Activated naive CD4-positive, alpha-beta T cell treated with anti-CD3 and anti-CD28 coated beads, Interleukin-2, amount 10 ng/mL, durations not matched to agents 7 days and 5 days (primary cell): ENCODE measurements at places on chromosomes 7 and 10.

GRCh38 chr7:87339373-87339897 lies 6.0 kb upstream of the CROT start:
- DNase-seq, result no peak

GRCh38 chr7:46385662-46386309 lies 464.7 kb upstream of the IGFBP3 start:
- no peak for DNase-seq

- DNase-seq, result no peak
Measured at GRCh38 chr7:41385996-41386395, 316.9 kb downstream of the INHBA start.

GRCh38 chr10:17563452-17563851 lies 53.7 kb downstream of the HACD1 start:
- DNase-seq, result no peak

DNA sequence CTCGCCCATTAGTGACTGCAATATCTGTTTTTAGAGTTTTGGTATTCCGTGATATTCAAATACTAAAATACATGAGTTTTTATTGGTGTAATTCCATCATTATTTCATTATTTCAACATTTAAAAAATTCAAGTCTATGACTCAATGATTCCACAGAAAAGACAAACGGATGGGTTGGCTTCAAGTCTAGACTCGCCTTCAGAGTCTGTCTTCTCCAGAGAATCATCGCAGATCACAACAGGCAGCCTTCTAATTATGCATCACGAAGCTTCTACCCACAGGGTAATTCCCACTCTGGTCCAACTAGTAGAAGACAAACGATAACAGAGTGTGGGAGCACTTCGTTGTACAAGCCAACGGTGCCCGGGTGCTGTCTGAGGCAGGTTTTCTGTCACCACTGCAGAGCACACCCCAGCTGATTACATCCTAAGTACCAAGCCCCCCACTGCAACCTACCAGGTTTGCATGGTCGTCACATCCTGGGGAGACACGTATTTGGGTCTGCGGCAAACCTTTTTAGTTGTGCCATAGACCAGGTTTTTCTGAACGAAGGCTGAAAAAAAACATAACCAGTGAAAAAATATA lies 28.9 kb downstream of the PARP12 start:
- no peak for DNase-seq

- DNase-seq, result no peak
Measured at GRCh38 chr7:128666200-128666599, 5.9 kb upstream of the GARIN1A start.

DNA sequence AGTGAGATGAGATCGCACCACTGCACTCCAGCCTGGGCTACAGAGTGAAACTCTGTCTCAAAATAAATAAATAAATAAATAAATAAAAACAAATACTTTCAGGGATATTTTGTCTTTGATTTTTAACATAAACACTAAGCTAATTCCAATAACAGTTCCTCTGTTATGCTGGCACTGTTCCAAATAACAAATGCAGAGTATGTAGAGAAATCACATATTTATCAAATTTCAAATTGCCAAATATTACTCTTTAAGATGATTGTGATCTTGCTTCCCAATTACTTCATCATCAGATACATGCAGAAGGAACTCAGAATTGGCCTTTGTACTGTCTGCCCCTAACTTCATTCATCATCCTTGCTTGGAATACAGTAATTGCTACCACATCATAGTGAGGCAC lies 19.7 kb downstream of the FAM24A start:
- no peak for DNase-seq

GRCh38 chr7:114082642-114083165 lies 163.9 kb upstream of the PPP1R3A start:
- DNase-seq, result no peak

- no peak for DNase-seq
Measured at GRCh38 chr10:130425169-130425568, 289.0 kb downstream of the GLRX3 start.

DNA sequence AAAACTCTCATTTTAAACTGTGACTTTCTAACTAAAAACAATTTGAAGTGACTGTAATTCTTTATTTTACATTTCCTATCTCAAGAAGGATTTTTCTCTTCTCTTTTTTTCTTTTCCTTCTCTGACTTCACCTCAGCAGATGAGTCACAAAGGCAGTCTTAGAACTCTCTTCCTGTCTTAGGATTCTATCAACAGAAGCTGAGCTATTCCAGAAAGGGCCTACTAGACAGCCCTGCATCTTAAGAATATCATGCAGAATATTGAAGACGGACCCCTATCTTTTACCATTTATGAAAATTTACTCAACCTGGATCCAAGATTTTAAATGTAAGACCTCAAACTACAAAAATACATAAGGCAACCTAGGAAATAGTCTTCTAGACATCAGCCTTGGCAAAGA lies 365.7 kb upstream of the SEMA3C start:
- DNase-seq, result no peak

DNA sequence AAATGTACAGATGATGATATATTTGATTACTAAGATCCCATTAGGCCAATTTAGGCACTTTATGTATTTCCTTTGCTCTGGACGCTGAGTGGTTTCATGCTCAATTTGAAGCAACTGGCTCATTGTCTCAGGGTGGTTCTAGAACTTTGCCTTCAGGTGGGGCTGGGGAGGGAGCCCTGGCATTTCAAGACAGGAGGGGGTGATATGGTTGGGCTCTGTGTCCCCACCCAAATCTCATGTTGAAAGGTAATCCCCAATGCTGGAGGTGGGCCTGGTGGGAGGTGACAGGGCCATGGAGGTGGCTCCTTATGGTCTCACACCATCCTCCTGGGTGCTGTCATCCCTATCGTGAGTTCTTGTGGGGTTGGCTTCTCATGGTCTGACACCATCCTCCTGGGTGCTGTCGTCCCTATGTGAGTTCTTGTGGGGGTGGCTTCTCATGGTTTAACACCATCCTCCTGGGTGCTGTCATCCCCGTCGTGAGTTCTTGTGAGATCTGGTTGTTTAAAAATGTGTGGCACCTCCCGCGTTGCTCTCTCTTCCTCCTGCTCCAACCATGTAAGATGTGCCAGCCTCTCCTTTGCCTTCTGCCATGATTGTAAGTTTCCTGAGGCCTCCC lies 151.5 kb upstream of the KLF6 start:
- DNase-seq, result no peak

GRCh38 chr7:127792528-127793342 lies 140.7 kb downstream of the SND1 start:
- peak; percentile 58 for DNase-seq

DNA sequence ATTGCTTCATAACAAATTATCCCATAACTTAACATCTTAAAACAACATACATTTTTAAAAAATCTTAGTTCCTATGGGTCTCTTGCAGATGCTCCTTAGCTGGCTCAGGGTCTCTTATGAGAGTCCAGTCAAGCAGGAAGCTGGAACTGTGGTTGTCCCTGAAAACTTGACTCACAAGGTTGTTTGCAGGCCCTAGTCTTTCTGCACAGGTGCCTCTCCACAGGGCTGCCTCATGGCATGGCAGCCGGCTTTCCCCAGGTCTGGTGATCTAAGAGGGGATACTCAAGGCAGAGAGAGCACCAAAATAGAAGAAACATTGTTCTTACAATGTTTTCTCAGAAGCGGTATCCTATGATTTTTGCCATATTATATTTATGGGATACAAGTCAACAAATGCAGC lies 127.1 kb downstream of the CDK14 start:
- DNase-seq, result no peak

DNA sequence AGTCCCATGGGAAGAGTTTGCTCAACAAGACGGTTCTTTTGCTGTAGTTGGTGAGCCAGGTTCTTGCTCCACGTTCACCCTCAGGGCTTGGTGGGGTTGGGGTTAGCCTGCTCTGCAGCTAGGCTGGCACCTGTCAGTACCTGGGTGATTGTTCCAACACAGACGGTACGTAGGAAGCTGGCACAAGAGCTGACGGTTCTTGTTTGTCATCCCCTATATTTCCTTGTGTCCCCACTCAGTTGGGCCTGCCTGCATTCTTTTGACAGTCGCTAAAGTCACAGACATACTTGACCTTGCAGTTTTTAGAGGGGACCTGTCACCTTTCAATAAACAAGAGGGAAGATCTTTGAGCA lies 40.2 kb upstream of the SYPL1 start:
- no peak for DNase-seq

GRCh38 chr7:34727464-34727995 lies 69.5 kb downstream of the NPSR1 start:
- no peak for DNase-seq

GRCh38 chr10:76786504-76787072 lies 851.0 kb downstream of the KCNMA1 start:
- DNase-seq, result no peak

GRCh38 chr7:7761340-7761973 lies 43.0 kb upstream of the RPA3 start:
- DNase-seq, result no peak

GRCh38 chr10:17801507-17801906 lies 7.6 kb upstream of the MRC1 start:
- DNase-seq, result no peak

DNA sequence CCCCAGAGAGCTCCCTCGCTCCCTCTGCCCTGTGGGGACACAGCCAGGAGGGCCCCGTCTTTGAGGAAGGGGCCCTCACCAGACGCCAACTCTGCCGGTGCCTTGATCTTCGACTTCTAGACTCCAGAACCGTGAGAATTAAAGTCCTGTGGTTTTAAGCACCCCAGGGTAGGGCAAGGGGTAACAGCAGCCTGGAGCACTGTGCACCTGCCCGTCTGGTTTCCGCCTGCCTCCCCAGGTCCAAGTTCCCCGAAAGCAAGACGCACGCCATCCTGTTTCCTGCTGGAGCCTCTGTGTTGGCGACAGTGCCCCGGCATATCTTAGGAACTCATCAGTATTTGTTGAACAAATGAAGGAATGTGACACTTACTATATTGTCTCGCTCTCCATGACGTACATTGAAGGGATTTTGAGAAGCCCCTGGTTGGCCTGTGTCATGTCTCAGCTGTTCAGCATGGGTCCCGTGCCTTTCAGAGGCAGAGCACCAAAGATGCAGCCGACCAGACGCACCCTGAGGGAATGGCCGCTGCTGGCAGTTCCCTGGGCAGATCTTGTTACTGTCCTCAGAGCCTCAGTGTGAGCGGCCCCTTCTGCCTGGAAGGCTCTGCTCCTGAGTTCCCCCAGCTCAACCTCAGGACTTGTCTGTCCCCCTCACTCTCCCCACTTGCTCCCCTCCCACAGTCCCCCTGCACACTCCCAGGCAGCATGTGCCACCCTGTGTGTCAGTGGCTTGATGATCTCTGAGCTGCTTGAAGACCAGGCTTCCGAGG lies 226.2 kb downstream of the TCERG1L start:
- peak; percentile 30 for DNase-seq

GRCh38 chr10:23367896-23368595 lies 23.4 kb upstream of the C10orf67 start:
- DNase-seq, result no peak

- DNase-seq, result no peak
Measured at GRCh38 chr7:133381965-133382364, 129.1 kb downstream of the EXOC4 start.

GRCh38 chr7:36039671-36040070 lies 113.4 kb upstream of the EEPD1 start:
- DNase-seq, result no peak

DNA sequence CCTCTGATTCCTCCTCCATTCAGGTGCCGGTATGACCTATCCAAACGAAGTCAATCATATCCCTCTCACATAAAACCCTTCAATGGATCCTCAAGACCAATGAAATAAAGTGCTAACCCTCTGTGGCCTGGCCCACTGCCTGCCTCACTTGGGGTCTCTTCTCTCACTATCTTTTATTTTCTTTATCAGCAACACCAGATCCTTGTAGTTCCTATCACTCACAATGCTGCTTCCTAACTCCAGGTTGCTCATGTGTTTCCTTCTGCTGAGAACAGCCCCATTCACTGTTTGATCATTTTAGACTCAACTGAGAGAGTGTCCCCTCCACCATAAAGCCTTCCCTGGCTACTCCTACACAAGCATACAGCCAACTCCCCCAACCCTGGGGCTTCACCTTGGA lies 180.6 kb downstream of the DOCK4 start:
- no peak for DNase-seq

DNA sequence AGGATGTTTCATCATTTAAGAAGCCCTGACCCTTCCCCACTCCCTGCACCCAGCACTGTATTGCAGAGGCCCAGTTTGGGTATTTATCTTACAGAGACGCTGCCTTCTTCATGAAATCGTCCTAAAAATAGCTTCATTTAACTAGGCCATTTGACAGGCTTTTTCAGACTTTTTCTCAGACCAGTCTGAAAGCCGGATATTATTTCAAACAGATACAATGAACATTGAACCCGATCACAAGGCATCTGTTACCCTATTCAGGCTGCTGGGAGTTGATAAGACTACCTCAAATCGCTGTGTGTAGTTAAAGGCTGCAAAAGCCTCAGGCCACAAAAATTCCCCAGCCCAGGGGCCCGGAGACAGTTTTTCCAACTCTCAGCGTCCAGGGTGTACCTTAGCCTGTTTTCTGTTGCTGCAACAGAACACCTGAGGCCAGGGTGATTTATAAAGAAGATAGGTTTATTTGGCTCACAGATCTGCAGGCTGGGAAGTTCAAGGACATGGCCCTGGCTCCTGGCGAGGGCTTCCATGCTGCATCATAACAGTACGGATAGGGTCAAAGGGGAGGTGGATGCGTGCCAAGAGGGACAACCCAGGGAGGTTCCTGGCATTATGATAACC lies 130.7 kb upstream of the SH2B2 start:
- DNase-seq, result no peak

- no peak for DNase-seq
Measured at GRCh38 chr7:115417662-115418061, 495.8 kb downstream of the MDFIC start.

DNA sequence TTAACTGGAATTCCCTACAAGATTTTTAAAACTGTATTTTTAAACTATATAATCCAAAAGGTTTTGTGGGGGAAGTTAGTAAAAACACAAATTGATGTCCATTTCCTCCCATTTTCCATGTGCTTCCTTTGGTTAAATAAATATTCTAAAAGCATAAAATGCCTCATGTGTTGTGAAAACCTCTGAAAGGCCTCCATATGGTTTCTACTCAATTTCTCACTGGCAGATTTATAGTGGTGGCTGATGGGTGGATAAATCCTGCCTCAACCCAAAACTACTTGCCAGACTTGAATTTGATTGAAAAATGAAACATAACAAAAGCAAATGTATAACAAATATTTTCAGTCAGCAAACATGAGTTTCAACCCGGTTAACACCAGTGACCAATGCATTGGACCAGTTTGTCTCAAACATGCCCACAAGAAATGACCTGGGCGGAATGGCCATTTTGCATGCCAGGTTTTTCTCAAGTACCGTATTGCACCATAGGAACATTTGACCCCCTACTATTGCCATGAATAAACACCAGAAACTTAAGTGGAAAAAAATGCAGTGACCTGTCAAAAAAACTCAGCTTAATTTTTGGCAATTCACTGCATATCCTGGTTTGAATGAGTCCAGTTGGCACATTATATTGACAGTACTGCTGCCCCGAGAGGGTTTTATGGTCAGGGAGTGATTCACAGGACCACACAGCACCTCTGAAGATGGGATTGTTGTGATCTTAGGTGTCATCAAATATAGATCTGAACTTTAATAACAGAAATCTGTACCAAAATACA lies 454.6 kb upstream of the ANKRD30A start:
- no peak for DNase-seq

GRCh38 chr10:18759575-18759974 lies 100.3 kb downstream of the ARL5B start:
- DNase-seq, result no peak
